ENCODE measurements at places on chromosomes 5 and 9.

GRCh38 chr5:118651002-118651401, 337.3 kb downstream of the DTWD2 start:
- no peak for DNase-seq

- DNase-seq = peak; percentile 49
These were observed 55.9 kb upstream of the KLF9 start for GRCh38 chr9:70470050-70471015.

GRCh38 chr5:131005963-131006684, 158.9 kb downstream of the HINT1 start:
- peak; percentile 5 for DNase-seq

DNA sequence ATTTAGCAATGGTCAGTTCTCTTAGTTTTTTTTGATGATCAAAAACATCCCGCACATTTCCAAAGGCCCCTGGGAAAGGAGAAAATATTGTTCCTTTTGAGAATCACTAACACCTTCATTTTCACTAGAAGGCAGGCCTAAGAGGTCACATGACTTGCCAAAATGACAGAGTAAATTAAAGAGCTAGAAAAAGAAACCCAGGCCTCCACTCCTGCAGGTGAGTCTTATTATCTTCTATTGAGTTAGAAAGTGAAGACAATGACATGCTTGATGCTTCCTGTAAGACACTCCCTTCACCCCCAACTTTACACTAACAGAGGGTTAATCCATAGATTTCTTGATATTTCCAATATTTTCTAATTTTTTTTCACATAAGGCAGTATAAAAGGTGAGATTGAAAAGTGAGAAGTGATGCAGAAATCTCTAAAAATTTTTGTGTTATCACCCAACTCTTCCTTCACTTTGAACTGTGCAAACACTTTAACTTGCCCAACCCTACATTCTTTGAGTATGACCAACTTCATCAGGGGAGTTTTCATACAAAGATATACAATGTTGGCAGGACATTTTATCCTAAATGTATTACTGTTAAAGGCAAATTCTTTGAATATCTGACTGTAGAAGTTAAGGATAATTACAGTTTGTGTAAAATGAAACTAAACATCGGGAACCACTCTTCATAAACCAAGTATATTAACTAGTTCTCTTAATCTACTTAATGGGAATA, 57.1 kb downstream of the SUB1 start:
- no peak for DNase-seq

DNA sequence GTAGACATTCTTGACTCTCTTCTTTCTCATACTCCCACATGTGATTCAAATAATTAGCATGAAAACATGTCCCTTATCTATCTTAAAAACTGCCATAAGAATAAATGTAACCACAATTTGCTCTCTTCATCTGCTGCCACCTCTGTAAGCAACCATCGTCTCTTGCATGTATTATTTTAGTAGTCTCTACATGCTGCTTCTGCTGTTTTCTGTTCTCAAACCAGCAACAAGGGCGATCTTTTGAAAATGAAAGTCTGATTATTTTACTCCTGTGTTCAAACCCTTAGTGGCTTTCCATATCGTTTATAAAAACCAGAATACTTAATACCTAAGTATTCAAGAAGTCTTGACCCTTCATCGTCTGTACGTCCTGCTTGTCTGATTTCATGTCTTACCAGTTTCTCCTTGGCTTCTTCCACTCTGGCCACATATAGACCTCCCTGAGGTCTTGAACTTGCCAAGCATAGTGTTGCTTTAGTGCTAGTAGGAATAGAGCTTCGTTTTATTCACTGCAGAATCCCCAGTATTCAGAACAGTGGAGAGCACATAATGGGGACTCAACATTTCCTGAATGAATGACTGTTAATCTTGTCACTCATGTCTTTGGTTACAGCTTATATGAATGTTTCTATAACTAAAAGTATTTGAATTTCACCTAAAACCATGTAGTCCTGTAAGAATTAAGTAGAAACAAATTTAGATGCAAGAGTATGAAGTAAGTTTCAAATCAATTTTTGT, 10.6 kb downstream of the CDC42SE2 start:
- DNase-seq = no peak

GRCh38 chr5:39266442-39266841, 47.1 kb upstream of the FYB1 start:
- no peak for DNase-seq

DNA sequence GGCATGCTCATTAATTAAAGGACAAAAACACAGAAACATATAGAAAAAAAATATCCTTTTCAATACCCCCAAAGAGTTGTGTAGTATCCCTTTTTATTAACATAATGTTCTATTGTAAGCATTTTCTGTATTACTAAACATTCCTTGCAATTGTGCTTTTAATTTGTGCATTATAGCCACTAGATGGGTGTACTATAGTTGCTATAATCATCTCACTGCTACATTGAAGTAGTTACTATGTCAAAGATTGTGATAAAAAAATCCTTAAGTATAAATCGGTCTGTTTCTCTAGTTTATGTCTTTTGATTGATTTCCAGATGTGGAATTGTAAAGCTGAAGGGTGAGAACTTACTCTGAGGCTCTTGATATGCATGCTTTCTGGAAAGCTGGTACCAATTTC, 21.4 kb downstream of the FREM1 start:
- DNase-seq = no peak

DNA sequence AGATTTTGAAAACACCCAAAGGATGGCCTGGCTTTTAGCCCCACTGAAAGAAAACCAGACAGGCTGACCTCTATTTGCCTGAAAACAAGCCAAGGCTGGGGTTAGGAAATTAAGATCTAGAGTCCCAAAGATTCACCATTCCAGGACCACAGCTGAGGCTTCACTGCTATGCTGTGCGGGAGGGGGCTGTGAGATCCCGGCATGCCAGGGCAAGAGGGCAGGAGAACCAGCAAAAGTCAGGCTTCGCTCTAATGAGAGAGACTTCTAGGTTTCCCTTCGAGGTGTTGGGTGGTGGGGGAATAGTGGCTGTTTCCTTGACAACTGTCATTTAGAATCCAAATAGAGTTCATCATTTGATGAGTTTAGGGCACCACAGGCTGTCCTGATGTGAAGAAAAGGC, 152.9 kb upstream of the NFIB start:
- no peak for DNase-seq

DNA sequence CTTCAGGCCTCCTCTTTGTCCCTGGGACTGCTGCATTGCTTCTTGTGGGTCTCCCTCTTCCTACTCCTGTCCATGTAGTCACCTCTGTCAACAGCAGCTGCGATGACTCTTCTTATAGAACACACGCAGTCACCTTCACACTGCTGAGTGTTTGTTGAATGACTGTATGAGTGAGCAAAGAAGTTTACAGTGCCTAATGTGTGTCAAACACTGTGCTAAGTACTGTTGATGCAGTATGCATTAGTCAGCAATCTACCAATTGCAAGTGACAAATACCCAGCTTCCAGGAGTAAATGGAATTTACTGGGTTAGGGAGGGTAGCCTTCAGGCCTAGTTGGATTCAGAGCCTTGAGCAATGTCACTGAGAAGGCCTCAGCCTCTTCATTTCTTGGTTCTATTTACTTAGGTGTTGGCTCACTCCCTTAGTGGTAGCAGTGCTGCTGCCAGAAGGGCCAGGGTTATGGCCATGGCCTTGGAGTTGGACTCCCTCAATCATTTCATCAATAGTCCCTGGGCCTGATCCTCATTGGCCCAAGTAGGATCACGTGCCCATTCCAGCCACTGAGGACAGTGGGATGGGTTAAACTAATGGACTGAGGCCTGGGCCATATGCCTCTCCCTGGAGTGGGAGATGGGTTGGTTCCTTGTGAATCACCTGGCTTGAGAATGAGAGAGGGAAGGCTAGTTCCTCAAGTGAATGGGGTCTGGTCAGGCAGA, 93.5 kb downstream of the RGS3 start:
- no peak for DNase-seq

DNA sequence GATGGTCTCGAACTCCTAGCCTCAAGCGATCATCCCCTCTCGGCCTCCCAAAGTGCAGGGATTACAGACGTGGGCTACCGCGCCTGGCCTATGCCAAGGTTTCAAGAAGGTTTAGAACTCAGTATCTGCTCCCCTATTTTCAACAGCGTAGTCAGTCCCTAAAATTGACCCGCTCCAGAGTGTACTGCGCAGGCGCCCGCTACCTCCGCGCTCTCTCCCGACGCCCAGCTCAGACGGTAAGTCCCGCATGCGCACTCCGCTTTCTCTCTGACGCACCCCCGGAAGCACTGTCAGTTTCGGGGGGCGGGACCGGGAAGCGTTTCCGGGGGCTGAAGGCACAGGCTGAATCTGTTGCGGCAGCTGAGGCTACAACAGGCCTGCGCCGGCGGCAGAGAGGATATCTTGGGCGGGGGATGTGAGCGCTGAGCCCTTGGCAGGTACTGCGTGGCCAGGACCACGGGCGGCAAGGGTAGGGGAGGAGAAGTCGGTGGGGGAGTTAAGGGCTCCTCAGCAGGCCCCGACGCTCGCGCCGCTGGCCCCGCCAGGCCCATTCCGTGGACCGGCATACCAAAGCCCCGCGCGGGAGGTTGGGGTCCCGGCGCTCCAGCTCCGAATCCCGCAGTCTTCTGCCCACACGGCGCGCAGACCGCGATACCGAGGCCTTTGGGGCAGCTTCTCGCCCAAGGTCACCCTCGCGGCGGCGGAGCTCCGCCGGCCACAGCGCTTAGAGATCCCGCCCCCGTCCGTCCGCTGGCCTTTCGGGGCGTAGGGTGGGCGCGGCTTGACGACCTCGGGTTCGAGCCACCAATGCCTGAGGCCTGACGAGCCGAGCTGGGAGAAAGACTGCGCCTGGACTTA, at the start of gene ZBTB43:
ZBTB43 (plus strand) TSS at position 345 of the 858 bp plus-strand sequence. CDS start 27,470 bp downstream, outside the sequence.
- peak; percentile 97 for DNase-seq

GRCh38 chr5:74738406-74738805, 28.5 kb downstream of the GFM2 start:
- DNase-seq = no peak

DNA sequence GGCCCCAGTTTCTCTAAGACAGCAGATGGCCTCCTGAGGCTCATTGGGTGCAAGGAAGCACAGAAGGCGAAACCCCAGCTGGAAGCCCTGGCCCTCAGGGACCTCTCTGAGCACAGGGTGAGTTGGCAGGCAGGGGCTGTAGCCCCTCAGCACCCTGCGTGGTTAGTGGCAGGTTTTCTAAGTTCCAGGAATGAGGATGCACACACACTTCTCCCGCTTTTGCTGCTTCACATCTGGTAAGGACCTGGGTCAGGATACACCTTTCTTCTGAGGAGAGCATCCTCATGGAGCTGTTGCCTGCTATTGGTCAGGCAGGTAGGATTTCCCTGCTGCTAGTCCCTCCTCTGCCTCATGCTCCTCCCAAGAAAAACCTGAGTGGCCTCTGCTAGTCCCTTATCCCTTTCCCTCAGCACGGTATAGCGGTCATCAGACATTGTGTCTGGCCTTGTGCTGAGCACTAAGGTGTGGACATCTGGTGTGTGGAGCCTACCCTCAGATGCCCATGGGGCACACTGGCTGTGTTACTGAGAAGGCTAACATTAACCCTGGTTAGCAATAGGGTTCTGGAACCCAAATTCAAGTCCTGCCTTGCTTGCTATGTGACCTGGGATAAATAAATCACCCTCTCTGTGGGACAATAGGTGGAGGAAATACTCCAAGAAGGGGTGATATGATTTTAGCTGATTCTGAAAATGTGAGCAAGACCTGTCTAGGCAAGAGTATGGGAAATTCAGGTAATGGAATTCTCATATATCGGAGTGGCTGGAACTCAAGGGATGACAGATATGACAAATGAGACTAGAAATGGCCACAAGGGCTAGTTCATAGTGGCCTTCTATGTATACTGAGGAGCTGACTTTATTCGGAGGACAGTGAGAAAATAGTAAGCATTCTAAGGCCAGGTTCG, 1.6 kb downstream of the SLC22A4 start:
- DNase-seq = no peak

- no peak for DNase-seq
These were observed 2.6 kb upstream of the PFDN1 start for GRCh38 chr5:140305471-140305870.

DNA sequence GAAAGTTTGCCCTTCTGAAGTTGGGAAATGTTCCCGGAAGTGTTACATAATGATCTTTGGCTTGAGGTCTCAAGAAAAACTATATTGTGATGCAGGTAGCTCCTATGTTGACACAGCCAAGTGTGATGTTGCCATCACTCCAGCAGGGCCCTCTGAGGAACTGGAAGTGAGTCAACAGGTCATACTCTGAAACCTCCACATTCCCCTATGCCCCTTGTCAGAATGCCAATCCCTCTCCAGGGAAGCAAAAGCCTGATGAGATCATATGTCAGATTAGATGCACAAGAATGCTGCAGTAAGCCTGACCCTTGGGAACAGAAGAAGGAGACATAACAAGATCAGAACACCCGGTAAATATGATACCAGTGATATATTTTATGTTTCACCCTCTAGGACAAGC, 66.8 kb upstream of the ITGA2 start:
- DNase-seq = peak; percentile 90

DNA sequence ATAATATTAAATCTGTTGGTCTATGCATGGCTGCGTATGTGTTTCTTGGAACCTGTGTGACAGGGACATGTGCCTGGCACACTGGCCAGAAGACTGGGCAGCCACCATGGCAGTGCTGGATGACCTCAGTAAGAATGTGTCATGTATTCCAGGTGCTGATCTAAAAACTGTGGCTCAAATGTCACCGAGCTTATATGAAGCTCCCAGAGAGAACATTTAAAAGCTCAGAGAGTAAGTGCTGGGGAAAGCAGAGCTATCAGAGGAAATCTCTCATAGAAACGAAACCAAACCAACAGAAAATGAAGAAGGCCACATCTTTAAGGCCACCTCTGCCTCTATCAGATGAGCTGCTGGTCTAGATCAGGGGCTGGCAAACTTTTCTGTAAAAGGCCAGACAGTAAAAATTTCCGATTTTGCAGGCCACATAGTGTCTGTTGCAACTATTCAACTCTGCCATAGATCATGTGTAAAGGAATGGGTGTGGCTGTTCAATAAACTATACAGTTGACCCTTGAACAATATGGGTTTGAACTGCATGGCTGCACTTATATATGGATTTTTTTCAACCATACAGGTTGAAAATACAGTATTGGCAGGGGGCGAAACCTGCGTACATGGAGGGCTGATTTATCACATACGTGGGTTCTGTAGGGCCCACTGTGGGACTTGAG, 31.8 kb downstream of the TSTD2 start:
- DNase-seq = no peak

- DNase-seq = no peak
These were observed 1830.1 kb upstream of the NUDT12 start for GRCh38 chr5:105392710-105393149.

GRCh38 chr5:169301386-169301934, 521 bp upstream of the SLIT3 start:
- peak; percentile 22 for DNase-seq

- DNase-seq = no peak
These were observed 72.4 kb downstream of the CDH12 start for GRCh38 chr5:22780756-22781155.
